ENCODE measurements at places on chromosomes 3 and 15.

DNA sequence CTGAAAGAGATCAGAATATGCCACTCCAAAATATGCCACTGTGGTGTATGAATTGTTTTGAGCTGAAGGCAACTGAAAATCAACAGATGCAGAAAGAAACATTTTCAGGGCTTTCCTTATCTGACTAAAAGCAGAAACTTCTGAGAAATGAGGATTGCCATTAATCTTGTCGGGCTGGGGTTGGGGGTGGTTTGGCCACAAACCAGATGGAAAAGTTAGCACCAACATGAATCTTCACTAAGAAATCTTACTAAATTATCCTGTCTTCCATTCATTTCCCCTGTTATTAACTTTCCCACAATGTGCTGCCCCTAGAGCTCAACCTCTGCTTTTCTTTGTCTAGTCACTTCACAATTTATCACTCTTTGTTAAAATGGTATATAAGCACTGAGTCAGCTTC is 229.9 kb upstream of the GADL1 start:
- no peak for DNase-seq

DNA sequence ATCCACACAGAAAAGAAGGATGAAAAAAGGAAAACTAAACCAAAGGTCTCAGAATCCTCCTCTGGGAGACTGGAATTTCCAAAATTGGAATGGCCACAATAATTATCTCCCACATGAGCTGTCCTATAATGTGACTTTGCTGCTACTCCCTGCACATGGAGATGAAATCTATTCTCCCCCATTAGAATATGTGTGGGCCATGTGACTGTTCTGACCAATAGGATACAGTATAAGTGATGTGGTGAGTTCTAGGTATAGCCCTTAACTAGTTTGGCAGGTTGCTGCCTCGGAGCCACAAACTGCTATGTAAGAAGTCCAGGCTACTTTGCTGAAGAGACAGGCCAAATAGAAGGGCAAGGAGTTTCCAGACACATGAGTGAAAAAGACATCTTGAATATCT is 5.2 kb downstream of the TRIM59 start:
- DNase-seq, result no peak

DNA sequence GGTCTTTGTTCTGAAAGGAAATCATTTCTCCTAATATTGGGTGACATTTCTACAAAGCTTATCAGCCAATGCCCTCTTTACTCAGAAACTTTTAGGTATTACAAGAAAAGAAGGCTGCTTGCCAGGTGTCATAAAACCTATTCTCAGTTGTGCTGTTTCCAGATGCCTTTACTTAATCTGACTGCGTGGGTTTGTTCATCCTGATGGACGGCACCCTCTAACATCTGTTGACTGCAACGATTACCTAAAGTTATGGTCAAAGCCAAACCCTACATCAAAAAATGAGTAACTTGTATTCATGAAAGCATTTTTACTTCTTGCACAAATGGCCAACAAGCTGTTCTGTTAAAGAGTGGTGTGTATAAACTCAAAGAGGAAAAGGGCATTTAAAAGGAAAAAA is 207.7 kb upstream of the PDZRN3 start:
- no peak for DNase-seq

DNA sequence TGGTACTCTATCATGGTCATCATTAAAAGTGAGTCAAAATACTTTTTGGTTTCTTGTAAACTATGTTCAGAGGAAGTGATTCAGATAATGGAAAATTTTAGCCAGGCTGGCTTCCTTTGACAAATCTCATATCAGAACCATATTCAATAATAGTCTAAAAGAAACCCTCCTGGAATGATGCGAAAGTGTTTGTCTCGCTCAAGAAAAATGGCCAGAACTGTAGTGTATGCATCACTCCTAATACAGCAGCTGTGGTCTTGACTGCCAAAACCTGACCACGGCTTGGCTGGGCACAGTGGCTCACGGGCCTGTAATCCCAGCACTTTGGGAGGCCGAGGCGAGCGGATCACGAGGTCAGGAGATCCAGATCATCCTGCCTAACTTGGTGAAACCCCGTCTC is 35.6 kb upstream of the KCNMB2 start:
- DNase-seq, result no peak

GRCh38 chr3:136728918-136729317 is 23.3 kb downstream of the STAG1 start:
- DNase-seq, result peak; percentile 47

GRCh38 chr15:92621972-92622533 is 33.5 kb downstream of the FAM174B start:
- no peak for DNase-seq

GRCh38 chr15:55859681-55860080 is 116.7 kb upstream of the PRTG start:
- DNase-seq, result no peak

- peak; percentile 72 for DNase-seq
These were observed 181.4 kb downstream of the SMAD6 start for GRCh38 chr15:66883284-66883911.

- peak; percentile 38 for DNase-seq
These were observed 69.8 kb downstream of the TNFAIP8L3 start for GRCh38 chr15:51024735-51025453.

DNA sequence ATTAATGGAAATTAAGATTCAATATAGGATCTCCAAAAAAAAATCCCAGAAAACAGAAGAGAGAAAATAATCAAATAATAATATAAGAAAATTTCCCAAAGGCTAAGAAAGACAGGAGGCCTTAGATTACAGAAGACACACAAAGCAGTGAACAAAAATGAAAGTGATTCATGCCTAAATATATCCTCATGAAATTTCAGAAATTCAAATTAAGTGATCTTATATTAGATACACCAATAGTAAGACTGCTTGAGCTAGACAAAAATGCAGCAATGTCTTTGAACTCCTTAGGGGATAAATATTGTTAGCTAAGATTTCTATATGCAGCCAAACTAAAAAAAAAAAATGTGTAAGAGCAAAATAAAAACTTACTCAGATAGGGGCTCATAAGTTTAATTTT is 44.6 kb upstream of the ARPP21 start:
- DNase-seq, result no peak

DNA sequence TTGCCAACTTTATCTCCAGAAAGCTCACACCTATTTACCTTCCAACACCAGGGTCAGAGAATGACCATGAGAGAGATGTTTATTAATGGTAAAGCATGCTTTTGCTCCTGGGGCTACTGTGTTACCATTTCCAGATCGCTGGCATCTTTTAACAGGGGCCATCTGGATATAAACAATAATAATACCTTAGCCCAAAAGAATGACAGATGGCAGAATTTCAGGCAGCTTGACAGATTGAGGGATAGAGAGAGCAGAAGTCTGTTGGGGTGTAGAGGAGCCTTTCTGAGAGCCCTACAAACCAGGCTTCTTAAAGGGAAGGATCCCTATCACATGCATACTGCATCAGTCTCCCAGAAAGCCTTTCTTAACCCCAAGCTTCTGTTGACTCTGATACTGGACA is 17.7 kb downstream of the RBP1 start:
- no peak for DNase-seq

GRCh38 chr15:92468991-92469390 is 75.3 kb downstream of the ST8SIA2 start:
- no peak for DNase-seq

- DNase-seq, result no peak
These were observed 22.2 kb upstream of the FBN1 start for GRCh38 chr15:48667701-48668100.

GRCh38 chr3:161356287-161356686 is 15.0 kb downstream of the SPTSSB start:
- no peak for DNase-seq

- DNase-seq, result no peak
These were observed 71.4 kb downstream of the DUT start for GRCh38 chr15:48402427-48403177.

Measured in Ammon's horn (tissue), 1 donor.